MCF 10A (cell line): ENCODE measurements at places on chromosomes 7 and 10.

DNA sequence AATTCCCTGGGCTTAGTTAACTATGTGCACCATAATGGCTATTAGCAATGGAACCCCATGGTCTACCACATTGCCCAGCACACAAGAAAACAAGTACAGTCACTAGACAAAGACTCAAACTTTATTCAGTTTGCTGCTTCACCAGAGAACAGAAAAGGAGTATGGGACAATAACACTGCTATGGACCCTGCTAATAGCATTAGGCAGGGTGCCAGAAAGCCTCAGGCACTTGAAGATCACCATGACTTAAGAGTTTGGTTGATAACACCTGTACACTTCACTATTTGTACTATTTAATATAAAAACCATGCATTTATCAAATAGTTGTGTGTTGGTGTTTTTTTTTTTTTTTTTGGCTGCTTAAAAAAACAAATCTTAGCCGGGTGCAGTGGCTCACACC lies 159.6 kb downstream of the KMT2E start:
- peaks cover 4% of the 10 kb centered on the region for H3K4me1 ChIP-seq
- H3K36me3 ChIP-seq: peaks cover 16% of the 10 kb centered on the region
- H3K4me3 ChIP-seq: no peak overlapping the region
- no peaks in the 10 kb centered on the region for H3K27me3 ChIP-seq
- DNase-seq: no peak

DNA sequence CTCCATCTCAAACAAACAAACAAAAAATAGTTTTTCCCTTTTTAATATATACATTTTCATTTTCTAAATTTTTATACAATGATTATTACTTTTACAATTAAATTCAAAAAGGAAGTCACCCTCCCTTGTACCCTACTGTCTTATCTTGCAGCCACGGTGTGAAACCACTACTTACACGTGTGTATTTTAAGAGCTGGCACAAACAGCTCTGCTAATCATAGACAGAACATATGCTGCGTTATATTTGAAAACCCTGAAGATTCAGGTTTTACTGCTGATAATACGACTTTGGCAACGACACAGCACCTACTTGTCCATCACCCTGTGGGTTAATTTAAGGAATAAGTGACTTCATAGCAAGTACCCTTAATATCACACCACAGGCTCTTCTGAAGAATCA lies 991 bp downstream of the ANKRD61 start:
- no peak overlapping the region for H3K27ac ChIP-seq
- H3K36me3 ChIP-seq: peaks cover 91% of the 10 kb centered on the region
- DNase-seq: no peak

GRCh38 chr10:10849306-10849705 lies 168.4 kb upstream of the CELF2 start:
- H3K36me3 ChIP-seq: no peaks in the 10 kb centered on the region
- DNase-seq: peak; percentile 6
- no peak overlapping the region for H3K4me3 ChIP-seq
- no peak overlapping the region for H3K27ac ChIP-seq
- peaks cover 8% of the 10 kb centered on the region for H3K4me1 ChIP-seq

DNA sequence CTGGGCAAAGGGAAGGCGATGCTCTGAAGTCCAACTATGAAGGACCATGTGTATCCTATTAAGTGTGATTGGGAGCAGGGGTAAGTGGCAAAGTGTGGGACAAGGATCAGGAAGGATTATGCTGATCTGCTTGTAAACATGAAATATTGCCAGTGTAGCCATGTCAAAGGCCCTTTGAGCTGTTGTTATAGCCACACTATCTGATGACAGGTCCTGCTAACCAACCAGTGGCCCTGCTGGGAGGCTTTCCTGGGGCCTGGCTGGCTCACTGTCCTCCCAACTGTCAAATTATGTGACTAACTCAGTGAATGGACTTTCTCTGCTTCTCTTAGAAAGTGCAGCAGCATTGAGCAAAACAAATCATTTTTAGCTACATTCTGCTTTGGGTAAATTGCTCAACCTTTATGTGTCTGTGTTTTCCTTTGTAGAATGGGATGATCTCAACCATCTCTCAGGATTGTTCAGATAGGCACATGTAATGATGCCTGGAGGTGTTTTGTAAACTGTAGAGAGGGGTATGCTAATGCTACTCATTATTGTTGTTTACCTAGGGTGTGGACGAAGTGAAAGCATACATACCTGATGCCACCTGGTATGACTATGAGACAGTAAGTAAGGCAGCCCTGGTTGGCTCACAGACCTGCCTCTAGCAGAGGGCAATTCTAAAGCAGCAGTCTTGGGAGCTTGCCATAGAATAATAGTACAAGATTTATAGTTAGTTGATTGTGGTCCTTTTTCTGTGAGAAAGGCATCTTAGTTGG lies 47.4 kb downstream of the MGAM2 start:
- no peak overlapping the region for H3K27ac ChIP-seq
- no peaks in the 10 kb centered on the region for H3K4me1 ChIP-seq
- no peak overlapping the region for H3K4me3 ChIP-seq
- no peaks in the 10 kb centered on the region for H3K36me3 ChIP-seq

GRCh38 chr7:101538596-101539459 lies 90.3 kb downstream of the MYL10 start:
- H3K27ac ChIP-seq: no peak overlapping the region
- H3K4me1 ChIP-seq: no peaks in the 10 kb centered on the region
- H3K36me3 ChIP-seq: no peaks in the 10 kb centered on the region
- H3K27me3 ChIP-seq: no peaks in the 10 kb centered on the region
- DNase-seq: peak; percentile 61

DNA sequence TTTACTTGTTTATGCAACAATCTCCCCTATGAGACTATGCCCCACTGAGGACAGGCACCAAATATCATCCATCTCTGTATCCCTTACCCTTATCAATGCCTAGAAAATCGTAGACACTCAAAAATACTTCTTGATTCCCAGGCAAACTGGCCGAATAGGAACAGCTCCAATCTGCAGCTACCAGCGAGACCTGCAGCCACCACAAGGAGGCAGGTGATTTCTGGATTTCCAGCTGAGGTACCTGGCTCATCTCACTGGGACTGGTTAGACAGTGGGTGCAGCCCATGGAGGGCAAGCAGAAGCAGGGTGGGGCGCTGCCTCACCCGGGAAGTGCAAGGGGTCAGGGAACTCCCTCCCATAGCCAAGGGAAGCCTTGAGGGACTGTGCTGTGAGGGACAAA lies 10.8 kb upstream of the PPP1R3C start:
- H3K27me3 ChIP-seq: no peaks in the 10 kb centered on the region
- H3K4me1 ChIP-seq: peaks cover 18% of the 10 kb centered on the region
- peak; percentile 55 for DNase-seq

DNA sequence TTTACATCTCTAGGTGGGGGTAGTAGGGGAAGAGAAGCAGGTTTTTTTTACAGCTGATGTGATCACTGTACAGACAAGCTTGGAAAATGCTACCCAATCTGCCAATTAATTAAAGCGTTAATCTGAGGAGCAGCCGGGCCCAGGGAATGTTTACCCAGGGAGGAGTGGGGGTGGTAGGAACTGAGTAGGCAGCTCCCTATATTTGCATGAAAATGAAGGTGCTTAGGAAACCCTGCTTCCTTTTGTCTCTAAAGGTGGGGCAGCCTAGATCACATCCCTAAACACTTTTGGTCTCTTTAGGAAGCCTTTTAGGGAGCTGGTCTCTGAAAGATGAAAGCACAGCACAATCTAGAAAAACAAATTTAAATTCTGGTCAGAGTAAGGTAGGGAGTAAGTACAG lies 53.0 kb upstream of the NFKB2 start:
- no peaks in the 10 kb centered on the region for H3K27me3 ChIP-seq
- H3K36me3 ChIP-seq: peaks cover 35% of the 10 kb centered on the region
- peaks cover 23% of the 10 kb centered on the region for H3K4me1 ChIP-seq
- DNase-seq: peak; percentile 37
- H3K4me3 ChIP-seq: no peak overlapping the region

- peaks cover 17% of the 10 kb centered on the region for H3K4me1 ChIP-seq
- no peaks in the 10 kb centered on the region for H3K27me3 ChIP-seq
- H3K36me3 ChIP-seq: no peaks in the 10 kb centered on the region
- H3K4me3 ChIP-seq: no peak overlapping the region
Observed at GRCh38 chr10:128633864-128634540, 507.8 kb upstream of the MKI67 start.

DNA sequence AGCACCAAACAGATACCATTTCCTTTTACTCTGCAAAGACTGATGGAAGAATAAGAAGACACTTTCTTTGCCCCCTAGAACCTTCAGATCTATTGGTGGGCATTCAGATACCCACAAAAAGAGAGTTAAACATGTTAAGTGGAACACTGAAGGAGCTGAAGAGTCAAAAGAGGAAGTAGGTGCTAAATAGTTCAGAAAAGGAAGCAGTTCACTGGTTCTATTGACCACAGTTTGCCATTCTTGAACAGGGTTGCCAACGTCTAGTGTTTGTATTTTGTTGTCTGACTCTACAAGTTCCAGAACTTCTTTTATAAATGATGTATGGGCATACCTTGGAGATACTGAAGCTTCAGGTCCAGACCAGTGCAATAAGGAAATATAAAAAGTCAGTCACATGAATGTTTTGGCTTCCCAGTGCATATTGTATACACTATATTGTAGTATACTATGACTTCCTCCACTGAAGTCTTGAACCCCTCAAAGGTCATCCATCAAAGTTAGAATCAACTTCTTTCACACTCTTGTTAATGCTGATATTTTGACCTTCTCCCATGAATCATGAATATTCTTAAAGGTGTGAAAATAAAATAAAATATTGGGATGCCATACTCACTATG lies 47.5 kb upstream of the AGR3 start:
- DNase-seq: no peak
- no peaks in the 10 kb centered on the region for H3K27me3 ChIP-seq
- no peak overlapping the region for H3K4me3 ChIP-seq
- H3K36me3 ChIP-seq: no peaks in the 10 kb centered on the region
- peaks cover 13% of the 10 kb centered on the region for H3K4me1 ChIP-seq

GRCh38 chr7:102096012-102096332 lies 190.7 kb upstream of the SH2B2 start:
- H3K4me3 ChIP-seq: no peak overlapping the region
- peaks cover 25% of the 10 kb centered on the region for H3K36me3 ChIP-seq
- DNase-seq: no peak
- H3K4me1 ChIP-seq: no peaks in the 10 kb centered on the region
- no peak overlapping the region for H3K27ac ChIP-seq

DNA sequence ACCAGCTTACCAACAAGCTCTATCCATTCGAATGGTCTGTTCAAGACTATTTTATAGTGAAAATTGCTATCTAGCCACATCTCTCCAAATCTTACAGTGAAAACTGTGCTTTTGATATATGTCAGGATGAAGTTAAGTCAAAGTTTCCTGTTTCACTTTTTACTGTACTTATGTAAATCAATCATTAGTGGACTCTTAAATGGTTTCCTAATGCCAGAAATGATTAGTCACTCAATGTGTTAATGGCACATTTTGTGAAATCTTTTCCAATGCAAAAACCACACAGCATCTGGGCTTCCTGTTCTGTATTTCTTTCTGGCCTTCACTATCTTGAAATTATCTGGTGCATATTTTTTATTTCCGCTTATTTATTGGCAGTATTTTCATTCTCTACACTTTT lies 87.3 kb upstream of the STEAP1B start:
- DNase-seq: peak; percentile 27
- peaks cover 64% of the 10 kb centered on the region for H3K4me1 ChIP-seq
- H3K36me3 ChIP-seq: no peaks in the 10 kb centered on the region
- no peaks in the 10 kb centered on the region for H3K27me3 ChIP-seq
- H3K27ac ChIP-seq: no peak overlapping the region

GRCh38 chr10:42937048-42937447 lies 139.8 kb upstream of the RET start:
- no peak overlapping the region for H3K4me3 ChIP-seq
- no peaks in the 10 kb centered on the region for H3K27me3 ChIP-seq
- DNase-seq: no peak
- H3K27ac ChIP-seq: no peak overlapping the region
- no peaks in the 10 kb centered on the region for H3K4me1 ChIP-seq

DNA sequence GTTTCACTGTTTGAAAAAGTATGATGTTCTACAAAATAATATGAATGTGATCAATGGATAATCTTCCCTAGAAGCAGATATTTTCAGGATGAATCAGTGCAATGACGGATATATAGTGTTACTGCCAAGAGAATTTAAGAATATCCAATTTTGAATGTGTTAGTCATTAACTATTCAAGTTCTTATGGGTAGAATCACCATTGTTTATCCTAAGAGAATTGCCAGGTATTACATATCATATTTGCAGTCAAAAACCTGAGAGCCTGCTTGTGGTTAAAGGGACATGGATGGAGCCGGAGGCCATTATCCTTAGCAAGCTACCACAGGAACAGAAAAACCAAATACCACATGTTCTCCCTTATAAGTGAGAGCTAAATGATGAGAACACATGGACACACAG lies 26.9 kb downstream of the AHR start:
- H3K4me1 ChIP-seq: peaks cover 15% of the 10 kb centered on the region
- H3K27ac ChIP-seq: peak overlapping the region; percentile 80
- H3K4me3 ChIP-seq: no peak overlapping the region
- no peak for DNase-seq
- H3K27me3 ChIP-seq: no peaks in the 10 kb centered on the region

DNA sequence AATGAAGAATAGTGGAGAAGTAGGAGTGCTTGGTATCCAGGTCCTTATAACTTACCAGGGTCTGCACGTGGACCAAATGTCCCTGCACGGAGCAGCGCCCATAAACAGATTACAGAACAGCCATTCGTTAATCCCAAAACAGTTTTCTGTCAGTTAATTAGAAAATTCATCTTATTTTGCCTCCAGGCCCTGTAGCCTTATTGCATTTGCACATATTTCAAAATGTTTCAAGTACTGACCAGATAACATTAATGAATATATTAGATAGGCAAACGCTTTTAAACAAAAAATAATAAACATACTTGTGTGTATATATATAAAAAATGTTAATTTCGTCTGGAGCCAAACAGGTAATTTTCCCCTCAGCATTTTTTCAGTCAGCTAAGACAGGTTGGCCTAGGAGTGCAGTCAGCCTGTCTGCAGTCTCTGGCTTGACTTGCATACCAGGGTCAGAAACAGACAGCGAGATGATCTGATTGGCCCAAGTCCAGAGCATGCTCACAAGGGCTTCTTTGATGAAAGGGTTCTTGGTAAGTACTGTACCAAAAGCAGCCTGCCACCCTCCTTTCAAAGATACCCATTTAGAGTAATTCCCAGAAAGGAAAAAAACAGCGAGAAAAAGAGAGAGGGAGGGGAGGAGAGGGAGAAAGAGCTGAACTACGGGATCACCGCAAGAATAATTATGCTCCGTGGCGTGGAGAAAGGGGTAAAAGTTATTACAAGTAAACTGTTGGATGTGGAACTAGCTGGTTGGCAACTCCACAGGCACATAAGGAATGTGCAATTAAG lies 194.4 kb upstream of the TCF7L2 start:
- H3K27me3 ChIP-seq: no peaks in the 10 kb centered on the region
- H3K4me1 ChIP-seq: peaks cover 6% of the 10 kb centered on the region

GRCh38 chr10:3040069-3040468 lies 27.3 kb upstream of the PFKP start:
- H3K36me3 ChIP-seq: no peaks in the 10 kb centered on the region
- H3K4me1 ChIP-seq: peaks cover 6% of the 10 kb centered on the region
- H3K4me3 ChIP-seq: no peak overlapping the region
- peaks cover 57% of the 10 kb centered on the region for H3K27me3 ChIP-seq
- no peak overlapping the region for H3K27ac ChIP-seq
- no peak for DNase-seq

GRCh38 chr10:115931309-115931708 lies 341.7 kb downstream of the GFRA1 start:
- H3K36me3 ChIP-seq: no peaks in the 10 kb centered on the region
- H3K4me1 ChIP-seq: no peaks in the 10 kb centered on the region
- H3K27me3 ChIP-seq: no peaks in the 10 kb centered on the region
- no peak for DNase-seq
- no peak overlapping the region for H3K27ac ChIP-seq
